ENCODE measurements at places on chromosomes 3 and 15.

DNA sequence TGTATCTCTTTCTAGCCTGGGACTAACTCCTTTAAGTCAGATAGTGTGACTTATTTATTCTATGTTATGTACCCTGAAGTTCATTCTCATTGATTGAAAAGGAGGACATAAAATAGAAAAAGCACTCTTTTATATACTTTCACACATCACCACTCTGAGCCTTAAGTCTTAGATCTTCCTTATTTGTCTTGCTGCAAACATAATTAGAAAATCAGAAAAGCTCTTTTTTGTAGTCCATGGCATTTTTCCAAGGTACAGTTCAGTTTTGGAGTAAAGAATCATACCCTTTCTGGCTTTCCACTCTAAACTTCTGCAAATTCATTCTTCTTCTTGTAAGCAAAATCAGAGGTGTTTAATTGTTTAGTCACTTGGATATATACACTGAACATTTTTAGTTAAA, 75.5 kb downstream of the AKAP13 start:
- DNase-seq, result no peak

DNA sequence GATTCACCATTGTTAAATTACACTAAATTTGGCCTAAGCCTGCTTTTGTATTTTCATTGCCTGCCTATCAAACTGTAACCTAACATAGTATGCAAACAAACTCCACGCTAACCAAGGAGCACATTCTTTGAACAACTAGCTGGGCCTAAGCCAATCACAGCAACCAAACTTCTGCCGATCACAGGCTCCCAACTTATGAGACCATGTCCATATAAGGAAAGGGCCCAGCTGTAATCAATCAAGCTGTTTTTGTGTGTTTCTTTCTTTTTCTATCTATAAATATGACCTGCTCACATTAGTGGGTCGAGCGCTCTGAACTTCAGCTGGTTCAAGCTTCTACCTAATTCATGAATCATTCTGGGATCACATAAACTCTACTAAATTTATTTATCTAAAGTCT, 473.6 kb downstream of the SI start:
- no peak for DNase-seq

GRCh38 chr3:13150624-13151023, 77.4 kb upstream of the IQSEC1 start:
- DNase-seq, result no peak

DNA sequence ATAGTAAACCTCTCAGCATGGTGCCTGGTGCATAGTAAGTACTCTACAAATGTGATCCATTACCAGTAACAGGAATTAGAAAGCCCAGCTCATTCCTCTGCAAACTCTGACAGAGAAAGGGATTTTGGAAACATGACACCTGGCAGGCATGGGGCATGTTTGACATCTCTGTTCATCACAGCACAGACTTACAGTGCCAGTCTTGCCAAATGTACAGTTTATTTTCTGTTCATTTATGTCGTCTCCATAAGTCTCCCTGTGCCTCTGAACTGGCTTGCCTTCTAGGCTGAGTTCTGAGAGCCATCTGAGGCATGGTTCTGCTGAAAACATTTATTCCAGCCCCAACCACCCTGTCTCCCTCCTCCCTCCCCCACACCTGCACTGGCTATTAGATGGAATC, 67.0 kb upstream of the CTDSPL start:
- DNase-seq, result no peak

GRCh38 chr15:90080818-90081393, 21.4 kb downstream of the IDH2 start:
- no peak for DNase-seq

- no peak for DNase-seq
Measured at GRCh38 chr3:13715167-13715954, 164.5 kb downstream of the WNT7A start.

- DNase-seq, result no peak
Measured at GRCh38 chr3:110624576-110624975, 447.0 kb upstream of the NECTIN3 start.

DNA sequence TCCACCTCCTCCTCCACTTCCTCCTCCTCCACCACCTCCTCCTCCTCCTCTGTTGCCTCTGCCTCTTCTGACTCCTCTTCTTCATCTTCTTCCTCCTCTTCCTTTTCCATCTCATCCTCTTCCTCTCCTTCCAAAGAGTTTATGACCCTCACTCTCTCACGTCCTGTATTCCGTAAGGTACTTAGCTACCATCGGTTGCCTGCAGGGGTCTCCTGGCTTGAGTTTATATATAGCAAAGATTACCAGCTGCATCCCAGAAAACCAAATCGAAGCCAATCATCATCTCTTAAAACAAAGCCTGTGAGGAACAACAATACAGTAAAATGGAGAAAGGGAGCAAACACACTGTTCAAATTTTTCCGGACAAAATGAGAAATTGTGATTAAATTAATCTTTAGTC, 317.4 kb downstream of the C3orf38 start:
- DNase-seq, result no peak

- DNase-seq, result no peak
Measured at GRCh38 chr3:147423798-147424580, 14.8 kb downstream of the ZIC1 start.

- DNase-seq, result no peak
Measured at GRCh38 chr3:184282941-184283340, 7.1 kb downstream of the ECE2 start.

DNA sequence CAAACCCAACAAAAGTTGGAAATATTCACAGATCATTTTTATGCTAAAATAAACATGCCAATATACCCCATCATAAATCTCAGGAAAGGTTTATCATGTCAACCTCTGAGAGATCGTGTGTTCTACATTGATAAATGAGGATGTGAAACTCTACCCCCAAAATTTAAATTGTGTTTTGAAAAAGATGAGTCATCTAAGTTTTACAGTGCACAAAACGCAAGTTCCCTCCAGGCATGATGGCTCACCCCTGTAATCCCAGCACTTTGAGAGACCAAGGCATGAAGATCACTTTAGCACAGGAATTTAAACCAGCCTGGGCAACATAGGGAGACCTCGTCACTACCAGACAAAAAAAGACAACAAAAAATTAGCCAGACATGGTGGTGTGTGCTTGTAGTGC, 1487.0 kb upstream of the GBE1 start:
- DNase-seq, result no peak

GRCh38 chr15:100002086-100002620, 268.9 kb upstream of the LYSMD4 start:
- DNase-seq, result no peak

- DNase-seq, result no peak
Measured at GRCh38 chr15:45586601-45587094, 531 bp upstream of the BLOC1S6 start.

DNA sequence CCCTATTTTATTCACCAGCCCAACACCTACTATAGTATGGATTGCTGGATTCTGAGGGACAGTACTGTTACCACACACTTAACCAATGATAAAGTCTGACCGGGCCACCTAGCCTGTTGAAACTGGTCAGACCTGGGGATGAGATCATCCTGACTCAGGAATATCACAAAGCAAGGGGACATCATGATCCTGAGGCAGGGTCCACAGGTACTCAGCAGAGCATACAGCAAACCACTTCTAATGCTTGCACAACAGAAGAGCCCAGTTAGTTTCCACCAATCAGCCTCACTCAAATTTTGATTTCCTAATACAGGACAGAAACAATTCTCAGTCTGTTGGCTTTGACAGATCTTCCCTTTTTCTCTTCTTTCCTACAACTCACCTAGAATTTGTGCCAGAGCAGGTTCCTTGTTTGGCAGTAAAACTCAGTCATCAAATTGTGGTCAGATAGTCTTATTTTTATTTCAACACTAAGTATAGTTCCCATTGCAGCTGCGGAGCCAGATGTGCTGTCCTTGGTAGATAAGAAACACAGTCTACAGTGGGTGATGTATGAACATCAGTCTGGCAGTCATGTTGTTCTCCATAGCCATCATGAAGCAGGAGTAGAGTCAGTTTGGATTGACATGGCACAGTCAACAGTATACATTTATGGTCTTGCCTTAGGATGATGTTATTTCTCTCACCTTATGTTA, 90.1 kb upstream of the PRR23C start:
- DNase-seq, result no peak

GRCh38 chr3:18900994-18901393, 247.3 kb upstream of the KCNH8 start:
- no peak for DNase-seq

DNA sequence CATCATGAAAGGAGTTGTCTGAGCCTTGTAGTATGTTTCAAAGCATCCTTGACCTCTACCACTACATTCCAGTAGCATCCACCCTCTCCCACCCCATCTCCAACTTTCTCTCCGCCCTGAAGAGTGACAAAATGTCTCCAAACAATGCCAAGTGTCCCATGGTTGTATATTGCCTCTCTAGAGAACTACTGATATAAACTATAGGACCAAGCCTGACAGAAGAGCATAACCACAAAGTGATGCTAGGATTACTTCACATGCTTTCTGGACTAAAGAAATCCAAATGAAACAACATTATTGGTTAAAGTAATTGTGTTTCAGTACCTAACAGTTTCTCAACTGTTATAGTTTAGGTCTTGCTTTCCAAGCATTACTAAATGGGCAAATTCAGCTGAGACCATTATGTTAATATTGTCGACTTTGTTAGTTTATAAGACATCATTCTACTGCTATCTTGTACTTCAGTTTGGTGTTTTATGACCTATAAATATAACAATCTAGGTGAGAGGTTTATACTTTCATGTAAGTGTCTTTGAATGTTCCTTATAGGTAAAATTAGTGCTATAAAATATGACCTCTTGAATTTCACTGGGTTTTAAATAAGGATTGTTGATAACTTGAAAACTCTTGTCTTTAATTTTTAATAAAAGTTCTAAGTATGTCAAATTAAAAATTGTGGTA, 117.4 kb downstream of the SUCNR1 start:
- no peak for DNase-seq

- no peak for DNase-seq
Measured at GRCh38 chr3:170699158-170700053, 113.5 kb upstream of the SLC7A14 start.

DNA sequence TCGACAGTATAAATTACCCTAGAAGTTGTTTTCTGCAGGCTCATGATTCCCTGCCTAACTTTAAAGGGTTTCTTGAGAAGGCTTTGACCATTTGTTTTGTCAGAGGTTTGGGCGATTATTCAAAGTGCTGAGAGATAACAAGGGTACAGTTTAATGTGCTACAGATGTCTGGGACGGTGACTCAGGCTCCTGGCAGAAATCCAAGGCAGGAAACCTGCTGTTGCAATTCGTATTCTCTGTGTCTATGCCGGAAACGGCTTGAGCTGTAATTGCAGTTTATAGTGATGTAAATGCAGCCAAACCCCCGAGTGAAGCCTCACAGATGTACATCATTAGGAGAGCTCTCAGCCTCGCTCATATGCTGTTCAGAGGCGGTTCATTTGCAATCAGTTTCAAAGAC, 65.6 kb downstream of the SYNPR start:
- no peak for DNase-seq

DNA sequence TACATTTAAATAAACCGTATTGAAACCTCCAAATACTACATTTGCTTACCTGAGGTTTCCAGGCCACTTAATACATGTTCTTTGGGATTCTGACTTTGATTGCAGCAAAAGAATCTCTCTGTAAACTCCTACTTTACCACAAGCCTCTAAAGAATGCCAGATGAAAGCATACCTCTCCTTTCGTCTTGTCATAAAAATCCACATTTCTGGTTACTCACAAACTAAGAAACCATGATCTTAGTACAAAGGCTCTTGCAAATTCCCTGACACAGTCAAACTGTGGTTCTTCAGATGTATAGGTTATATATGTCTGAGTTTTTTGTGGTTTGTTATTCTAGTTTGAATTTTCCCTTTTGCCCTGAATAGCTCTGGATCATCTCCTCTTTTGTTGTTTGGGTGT, 188.4 kb downstream of the RAP2B start:
- DNase-seq, result no peak

- DNase-seq, result no peak
Measured at GRCh38 chr3:41324156-41324475, 124.8 kb downstream of the CTNNB1 start.

Data from effector CD8-positive, alpha-beta T cell (primary cell).